NCI-H226 (cell line): ENCODE measurements at places on chromosomes 4 and X.

- peak; percentile 20 for DNase-seq
Measured at GRCh38 chr4:98652996-98653395, 5.4 kb downstream of the TSPAN5 start.

DNA sequence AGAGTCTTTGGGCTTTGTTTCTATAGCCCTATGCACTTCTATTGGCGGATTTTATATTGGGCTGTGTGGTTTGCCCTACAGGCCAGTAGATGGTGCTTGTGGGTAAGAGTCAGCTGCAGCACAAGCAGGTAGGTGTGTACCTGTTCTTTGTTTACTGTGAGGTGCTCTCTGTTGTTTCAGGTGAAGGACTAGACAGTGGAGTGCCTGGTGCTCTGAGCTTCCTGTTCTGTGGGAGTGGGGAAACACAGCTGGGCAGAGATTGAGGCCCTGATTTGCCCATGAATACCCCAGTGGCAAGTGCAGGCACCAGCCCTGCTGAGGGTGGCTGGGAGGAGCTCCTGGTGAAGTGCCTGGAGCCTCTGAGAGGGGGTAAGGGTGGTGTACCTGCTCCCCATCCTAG is 26.3 kb upstream of the UCP1 start:
- no peak for DNase-seq

DNA sequence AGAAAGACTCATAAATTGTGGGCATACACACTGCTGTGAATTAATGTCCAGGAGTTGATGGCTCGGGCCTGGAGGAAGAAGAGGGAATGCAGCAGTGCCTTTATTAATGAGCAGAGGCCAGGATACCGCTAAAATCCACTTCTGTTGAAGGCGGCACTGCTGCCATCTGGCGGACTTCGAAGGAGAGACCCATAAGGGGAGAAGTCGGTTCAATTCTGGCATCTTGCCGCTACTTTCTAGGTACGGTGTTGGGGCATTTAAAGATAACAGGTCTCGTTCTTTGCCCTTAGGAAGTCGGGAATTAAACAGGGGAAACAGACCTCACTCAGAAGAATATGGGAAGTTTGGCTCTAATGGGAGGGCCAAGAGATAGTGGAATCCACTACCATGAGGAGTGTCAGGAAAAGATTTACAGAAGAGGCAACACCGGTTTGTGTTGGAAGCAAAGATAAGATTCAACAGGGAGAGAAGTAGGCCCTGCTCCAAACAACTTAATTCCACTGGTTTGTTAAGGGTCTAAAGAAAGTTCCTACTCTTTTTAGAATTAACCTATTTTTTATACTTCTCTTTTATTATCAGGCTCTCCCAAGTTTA is 133.6 kb upstream of the GIMD1 start:
- DNase-seq, result peak; percentile 16

DNA sequence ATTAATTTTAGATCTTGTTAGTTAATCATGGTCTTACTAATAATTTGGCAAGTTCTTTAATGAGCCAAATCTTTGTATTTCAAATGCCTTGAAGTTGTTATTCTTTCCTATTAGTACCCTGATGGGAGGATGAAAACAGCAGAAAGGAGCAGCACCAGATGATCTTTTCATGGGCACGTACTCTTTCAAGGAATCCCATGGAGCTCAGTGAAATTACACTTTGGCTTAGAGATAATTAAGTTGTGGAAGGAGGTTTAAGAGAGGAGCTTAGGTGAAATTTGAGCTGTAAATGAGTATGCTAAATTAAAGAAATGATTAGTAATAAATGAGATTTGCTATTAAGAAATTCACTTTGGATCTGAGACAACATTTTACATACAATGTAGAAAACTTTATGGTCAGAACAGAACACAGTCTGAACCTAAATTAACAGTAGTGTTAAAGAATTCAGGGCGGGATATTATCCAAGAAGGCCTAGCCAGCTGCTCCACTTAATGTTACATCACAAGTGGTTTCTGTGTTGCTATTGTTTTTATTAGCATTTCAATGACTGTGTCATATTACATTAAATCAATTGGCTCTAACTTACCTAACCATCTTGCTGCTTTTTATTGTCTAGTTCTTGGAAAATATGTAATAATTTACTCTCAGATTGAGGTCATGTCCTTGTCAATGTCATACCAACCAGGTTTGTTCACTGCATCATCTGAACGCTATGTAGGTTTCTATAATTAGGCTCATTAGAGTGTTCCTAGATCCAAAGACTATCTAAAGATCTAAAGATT is 3.9 kb downstream of the MTHFD2L start:
- no peak for DNase-seq

GRCh38 chr4:86484241-86484640 is 109.9 kb upstream of the PTPN13 start:
- DNase-seq, result no peak

- no peak for DNase-seq
Measured at GRCh38 chr4:7860600-7861163, 79.0 kb downstream of the AFAP1 start.

DNA sequence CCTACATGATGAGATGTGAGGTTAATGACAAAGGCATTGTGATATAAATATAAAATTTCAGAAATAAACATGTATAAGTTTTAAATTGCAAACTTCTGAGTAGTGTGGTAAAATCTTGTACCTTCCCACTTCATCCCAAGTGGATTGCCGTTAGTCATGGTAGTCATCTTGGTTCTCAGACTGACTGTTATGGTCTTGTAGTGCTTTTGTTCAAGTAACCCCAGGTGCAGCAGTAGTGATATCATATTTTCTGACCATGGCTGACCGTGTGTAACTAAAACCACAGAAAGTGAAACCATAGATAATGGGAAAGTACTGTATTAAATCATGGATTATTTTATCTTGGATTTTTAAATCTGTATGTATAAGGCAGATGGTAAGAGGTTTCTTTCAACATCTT is 74.8 kb upstream of the SLIT2 start:
- DNase-seq, result no peak

- DNase-seq, result peak; percentile 90
Measured at GRCh38 chr4:128600996-128601871, 208.3 kb upstream of the JADE1 start.

GRCh38 chr4:113971706-113972360 is 7.6 kb downstream of the ARSJ start:
- DNase-seq, result peak; percentile 30

DNA sequence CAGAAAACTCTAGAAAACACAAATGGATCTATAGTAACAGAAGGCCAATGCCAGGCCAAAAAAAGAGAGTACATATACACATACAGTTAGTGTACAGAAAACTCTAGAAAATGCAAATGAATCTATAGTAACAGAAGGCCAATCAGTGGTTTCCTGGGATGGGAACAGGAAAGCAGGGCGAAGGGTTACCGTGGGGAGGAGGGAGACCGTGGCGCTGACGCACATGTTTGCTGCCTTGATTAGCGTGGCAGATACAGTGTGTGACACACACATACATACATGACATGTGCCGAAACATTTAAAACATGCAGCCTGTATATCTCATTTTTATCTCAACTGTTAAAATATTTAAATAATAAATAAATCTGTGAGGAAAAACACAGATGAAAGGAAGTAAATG is 14.7 kb downstream of the GAK start:
- no peak for DNase-seq

DNA sequence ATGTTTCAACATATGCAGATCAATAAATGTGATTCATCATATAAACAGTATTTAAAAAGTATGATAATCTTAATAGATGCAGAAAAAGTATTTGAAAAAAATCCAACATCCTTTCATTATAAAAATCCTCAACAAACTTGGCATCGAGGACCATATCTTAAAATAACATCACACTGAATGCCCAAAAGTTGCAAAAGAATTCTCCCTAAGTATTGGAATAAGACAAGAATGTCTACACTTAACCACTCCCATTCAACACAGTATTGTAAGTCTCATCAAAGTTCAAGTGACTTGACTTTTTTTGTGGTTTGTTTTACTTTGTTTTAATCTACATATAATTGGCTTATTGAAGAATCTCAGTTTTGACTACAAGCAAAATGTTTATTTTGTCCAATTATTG is 779.0 kb upstream of the SLIT2 start:
- DNase-seq, result no peak

- DNase-seq, result no peak
Measured at GRCh38 chr4:159374749-159375530, 272.1 kb downstream of the RAPGEF2 start.

GRCh38 chrX:41397768-41398167 is 49.4 kb upstream of the NYX start:
- DNase-seq, result no peak

GRCh38 chrX:115972717-115973116 is 197.8 kb upstream of the AGTR2 start:
- no peak for DNase-seq

DNA sequence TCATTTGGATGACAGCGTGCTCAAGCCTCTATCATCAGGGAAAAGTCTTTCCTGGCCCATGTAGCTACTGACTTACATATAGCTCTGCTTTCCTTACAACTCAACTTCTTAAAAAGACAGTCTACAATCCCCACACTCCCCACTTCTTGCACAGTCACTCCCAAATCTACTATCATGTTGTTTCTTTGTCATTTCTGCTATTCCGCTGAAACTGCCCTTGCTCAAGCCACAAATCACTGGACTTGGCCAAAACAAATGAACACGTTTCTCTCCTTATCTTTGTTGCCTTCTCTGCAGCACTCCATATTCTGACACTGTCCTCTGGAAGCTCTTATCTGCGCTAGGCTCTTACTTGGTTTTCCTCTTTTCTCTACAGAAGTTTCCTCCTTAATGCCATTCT is 28.2 kb downstream of the GPRIN3 start:
- DNase-seq, result no peak

DNA sequence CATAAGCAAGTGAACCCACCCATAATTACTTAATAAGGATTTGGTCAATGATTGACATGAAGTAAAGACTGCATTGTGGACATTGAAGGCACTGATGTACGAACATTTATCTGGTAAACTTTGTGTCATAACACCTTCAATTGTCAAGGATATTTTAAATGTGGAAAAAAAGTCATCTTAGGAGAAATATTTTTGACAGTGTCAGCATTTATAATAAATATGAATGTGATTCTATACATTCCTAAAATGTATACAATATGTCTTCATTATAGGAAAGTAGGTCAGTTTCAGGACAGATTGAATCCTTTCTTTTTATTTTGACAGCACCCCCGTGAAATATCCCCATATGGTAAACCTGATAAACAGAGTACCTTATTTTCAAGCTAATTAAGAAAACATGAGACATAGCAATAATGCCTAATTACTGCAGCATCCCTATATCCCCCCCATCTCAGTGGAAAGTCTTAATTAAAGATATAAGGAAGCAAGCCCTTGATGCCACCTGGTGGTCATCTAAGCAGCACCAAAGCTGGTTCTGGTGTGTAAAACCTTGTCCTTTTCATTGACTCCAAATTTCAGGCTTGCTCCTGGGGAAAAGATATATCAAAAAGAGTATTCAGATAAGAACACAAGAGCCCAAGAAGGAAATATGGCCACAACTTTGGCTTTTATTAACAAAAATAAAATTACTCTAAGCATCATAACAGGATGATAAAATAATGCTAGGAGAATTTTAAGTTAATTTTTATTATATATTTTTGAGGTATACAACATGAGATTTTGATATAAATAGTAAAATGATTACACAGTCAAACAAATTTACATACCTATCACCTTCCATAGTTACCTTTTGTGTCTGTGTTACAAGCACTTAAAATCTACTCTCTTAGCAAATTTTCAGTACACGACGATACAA is 379.7 kb downstream of the TLL1 start:
- no peak for DNase-seq

GRCh38 chr4:7052923-7053715 is 9.9 kb downstream of the TADA2B start:
- no peak for DNase-seq
